GM12864 (cell line): ENCODE measurements at places on chromosomes 2 and 18.

GRCh38 chr2:144854596-144854995 lies 334.7 kb upstream of the ZEB2 start:
- DNase-seq, result no peak

DNA sequence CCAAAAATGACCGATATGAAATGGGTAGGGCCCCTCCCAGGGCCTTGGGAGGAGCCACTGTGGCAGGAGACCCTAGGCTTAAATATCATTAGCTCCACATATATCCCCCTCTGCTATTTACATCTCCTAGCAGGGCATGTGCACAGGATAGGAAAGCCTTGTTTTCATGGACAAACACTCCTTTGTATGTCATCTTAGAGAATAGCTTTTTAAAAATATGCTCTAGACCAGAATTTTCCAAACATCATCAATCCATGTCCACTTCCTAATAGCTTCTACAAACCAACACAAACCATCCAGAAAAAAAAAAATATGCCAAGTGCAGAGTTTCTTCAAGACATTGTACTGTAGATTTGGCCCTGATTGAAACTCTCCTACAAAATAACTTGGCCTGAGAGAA lies 10.8 kb downstream of the DAPL1 start:
- DNase-seq, result no peak

DNA sequence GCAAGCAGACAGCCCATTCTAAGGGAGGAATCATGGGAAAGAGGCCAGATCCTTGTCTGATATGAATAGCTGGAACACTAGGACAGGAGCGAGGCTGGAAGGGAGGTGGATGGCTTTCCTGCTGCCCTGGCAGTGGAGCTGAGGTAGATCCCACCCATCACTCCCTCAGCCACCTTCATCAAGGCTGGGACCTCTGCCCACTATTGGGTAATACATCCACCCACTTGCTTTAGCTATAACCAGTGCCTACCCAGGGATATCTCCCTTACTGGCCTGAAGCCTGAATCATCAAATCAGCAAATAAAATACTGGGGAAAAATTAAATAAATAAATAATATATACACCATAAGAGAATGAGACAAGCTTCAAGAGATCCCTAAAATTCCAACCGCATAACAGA lies 183.2 kb upstream of the KYNU start:
- DNase-seq, result no peak

- DNase-seq, result no peak
These were observed 42.9 kb downstream of the EIPR1 start for GRCh38 chr2:3334392-3335345.

- DNase-seq, result no peak
These were observed 255.4 kb downstream of the NDUFA10 start for GRCh38 chr2:239769554-239770245.

- DNase-seq, result peak; percentile 15
These were observed 15.1 kb downstream of the SPTBN1 start for GRCh38 chr2:54471221-54471711.

GRCh38 chr2:185738679-185739472 lies at the start of gene FSIP2:
FSIP2 (plus strand) TSS chr2:185738804; CDS start chr2:185738895, 91 bp downstream.
- DNase-seq, result peak; percentile 19

- DNase-seq, result no peak
These were observed 101.9 kb upstream of the CTDP1 start for GRCh38 chr18:79577451-79578395.

DNA sequence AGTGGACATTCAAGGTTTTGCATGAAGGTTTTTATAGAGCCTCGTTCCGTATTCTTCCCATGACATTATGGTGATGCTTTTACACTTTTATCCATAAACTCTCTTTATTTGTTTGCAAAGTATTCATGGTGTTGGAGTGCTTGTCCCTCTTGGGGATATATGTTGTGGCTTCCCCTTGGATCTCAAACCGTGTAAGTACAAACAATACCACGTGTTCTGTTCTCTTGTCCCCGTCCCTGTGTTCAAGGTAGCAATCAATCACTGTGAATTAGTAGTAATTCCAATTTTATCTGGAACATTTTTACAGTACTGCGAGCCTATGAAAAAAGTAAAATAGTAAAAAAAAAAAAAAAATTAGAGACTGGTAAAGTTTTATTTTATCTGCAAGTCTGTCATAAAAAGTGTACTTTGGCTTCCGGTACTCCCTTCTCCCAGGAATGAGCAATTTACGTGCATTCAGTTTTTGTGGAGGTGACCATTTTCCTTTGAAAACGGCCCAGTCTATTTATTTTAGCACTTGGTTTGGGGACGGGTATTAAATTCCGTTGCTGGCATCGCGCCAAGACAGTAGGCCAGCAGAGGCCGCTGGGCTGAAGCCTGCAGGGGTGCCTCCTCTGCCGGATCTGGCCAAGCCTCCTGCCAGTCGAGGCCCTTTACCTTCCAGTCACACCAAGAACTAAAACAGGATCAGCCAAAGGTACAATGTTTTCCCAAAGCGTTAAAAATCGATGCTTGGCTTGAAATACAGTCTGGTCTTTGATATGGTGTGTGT lies 175.7 kb downstream of the SOCS6 start:
- no peak for DNase-seq

- no peak for DNase-seq
These were observed 16.7 kb upstream of the MRO start for GRCh38 chr18:50836521-50836957.

GRCh38 chr2:231800493-231801091 lies 14.3 kb downstream of the COPS7B start:
- no peak for DNase-seq

GRCh38 chr2:88036606-88037005 lies 19.0 kb downstream of the KRCC1 start:
- no peak for DNase-seq

- no peak for DNase-seq
These were observed 229.7 kb downstream of the EPHA4 start for GRCh38 chr2:221342388-221342787.

DNA sequence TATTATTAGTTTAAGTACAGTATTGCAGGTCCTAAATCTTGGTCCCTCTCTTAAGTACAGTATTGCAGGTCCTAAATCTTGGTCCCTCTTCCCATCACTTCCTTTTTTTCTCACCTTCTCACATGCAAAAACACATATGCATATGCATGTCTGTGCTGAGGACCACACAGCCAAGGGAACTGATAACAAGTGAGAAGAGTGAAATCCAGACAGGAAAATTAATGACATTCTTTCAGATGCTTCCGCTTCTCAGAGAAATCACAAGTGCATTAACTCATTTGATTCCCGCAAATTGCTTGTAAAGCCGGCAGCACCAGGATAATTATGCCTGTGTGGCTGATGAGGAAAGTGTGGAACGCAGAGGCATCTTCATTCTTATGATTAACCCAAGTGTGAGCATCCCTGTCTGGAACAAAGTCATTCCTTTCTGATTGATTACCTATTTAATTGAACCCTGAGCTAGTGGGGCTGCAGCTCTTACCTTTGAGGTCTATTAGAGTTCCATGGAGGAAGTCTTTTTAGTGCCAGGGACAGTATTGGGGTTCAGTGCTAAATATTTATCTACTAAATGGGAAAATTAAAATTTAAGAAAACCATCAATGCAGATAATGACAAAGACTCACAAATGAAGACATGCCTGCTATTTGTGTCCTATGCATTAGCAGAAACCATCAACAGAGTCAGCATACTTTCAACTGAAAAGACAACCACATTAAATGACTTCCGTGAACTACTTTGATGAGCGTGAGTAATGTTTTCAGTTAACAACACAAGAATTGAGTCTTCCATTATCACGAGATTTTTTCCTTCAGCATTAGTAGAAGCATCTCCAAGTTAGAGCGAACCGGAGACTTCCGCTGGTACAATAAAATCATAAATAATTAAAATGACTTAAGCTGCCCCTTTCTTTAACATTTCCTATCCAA lies 220.4 kb upstream of the SLC35G4 start:
- DNase-seq, result no peak

- no peak for DNase-seq
These were observed 66.4 kb downstream of the MRPS9 start for GRCh38 chr2:105104208-105104731.

GRCh38 chr18:11932393-11932792 lies 24.3 kb upstream of the MPPE1 start:
- no peak for DNase-seq

- DNase-seq, result no peak
These were observed 155.4 kb downstream of the ASXL3 start for GRCh38 chr18:33733376-33733775.

GRCh38 chr2:117536139-117536538 lies 278.4 kb upstream of the DDX18 start:
- DNase-seq, result no peak

DNA sequence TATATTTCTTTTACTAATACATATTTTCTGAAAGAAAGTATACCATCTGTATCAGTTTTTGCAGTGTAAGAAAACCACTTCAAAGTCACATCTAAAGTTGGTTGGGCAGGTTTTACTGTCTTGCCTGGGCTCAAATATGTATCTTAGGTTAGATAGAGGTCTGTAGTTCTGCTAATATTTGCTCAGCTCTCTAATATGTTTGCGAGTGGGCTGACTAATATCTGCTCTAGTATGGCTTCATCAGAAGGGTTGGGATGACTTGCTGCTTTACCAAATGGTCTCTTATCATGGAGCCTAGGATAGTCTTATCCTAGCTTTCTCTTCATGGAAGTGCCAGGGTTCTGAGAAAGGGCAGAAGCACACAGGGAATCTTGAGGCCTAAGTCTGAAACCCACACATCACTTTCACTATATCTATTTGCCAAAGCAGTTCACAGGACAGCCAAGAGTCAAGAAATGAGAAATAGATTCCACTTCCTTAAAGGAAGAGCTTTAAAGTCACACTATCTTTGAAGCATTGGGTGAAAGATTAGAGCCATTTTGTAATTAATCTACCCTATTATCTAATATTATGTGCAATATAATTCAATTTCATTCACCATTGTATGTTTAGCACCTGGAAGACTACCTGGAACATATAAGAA lies 610.0 kb downstream of the KCNJ3 start:
- DNase-seq, result no peak

- DNase-seq, result no peak
These were observed at the start of gene SCN7A for GRCh38 chr2:166494140-166494624. SCN7A (minus strand) TSS chr2:166494249; CDS start chr2:166477696, 16,553 bp downstream.

GRCh38 chr2:215754546-215754945 lies 258.8 kb downstream of the MREG start:
- DNase-seq, result no peak

DNA sequence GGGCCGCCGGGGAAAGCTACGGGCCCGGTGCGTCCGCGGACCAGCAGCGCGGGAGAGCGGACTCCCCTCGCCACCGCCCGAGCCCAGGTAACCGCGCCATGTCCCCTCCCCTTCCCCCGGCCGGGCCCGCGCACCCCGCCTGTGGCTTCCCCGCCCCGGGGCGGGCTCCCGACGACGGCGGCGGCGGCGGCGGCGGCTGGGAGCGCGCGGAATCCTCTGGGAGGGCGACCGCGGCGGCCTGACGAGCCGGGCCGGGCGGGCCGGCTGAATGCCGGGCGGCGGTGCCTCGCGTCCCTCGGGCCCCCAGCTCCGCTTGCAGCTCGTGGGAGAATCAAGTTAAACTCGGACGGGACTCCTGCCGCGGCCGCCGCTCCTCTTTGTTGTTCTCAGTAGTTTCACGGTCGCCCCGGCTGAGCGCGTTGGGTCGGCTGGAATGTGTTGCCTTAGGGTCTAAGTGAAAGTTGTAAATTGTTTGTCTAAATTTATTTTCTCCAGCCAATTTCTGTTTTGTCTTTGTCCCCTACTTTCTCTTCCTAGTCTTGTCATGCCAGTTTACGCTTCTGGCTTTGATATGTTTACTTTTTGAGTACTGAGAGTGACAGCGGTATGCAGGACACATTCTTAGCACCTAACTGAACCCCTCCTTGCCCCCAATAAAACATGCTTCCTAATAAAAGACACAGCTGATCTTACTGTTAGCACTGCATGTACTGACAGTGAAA lies 685 bp downstream of the SMAD4 start:
- no peak for DNase-seq

DNA sequence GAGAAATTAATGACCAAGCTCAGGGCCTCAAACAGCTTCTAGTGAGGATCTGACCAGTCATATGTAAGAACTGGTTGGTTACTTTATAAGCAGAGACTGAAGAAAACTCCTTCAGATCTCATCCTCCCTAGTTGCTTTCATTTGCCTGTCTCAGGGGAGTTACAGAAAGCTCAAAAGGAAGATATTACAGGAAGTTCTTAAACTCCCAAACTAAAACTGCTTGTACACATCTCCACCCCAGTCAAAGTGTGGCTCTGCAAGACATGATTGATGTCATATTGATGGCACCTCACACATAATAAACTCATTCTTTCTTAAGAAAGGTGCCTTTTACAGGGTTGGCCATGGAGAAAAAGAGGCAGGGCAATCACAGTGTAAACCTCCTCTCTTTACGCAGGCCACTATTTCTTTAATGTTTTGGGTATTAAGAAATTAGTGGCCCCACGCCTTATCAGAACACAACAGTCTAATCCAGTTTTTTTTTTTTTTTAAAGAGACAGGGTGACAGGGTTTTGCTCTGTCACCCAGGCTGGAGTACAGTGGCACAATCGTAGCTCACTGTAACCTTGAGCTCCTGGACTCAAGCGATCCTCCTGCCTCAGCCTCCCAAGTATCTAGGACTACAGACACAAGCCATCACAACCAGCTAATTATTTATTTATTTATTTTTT lies 62.6 kb upstream of the STK17B start:
- DNase-seq, result no peak

GRCh38 chr2:183070942-183071844 lies 7.4 kb upstream of the DUSP19 start:
- no peak for DNase-seq

GRCh38 chr2:60473546-60473945 lies 79.9 kb downstream of the BCL11A start:
- no peak for DNase-seq

DNA sequence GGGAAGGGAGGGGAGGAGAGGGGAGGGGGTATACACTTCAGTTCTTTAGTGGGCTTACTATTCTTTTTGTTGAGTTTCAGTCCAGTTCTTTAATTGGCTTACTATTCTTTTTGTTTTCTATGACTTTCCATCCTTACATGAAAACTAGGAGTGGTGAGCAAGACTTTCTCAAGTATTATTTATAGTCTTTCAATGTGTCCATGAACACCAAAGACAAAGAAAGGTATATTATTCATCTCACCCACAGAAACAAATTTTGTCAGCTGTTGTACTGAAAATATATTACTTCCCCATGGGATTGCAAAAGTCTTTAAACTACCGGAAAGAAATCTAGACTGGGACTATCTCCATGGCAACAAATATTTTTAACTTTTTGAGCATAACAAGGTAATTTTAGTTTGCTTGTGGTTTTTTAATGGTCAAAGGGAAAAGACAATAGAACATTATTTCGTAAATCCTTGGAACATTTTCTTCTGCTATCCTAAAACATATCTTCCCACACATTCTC lies 17.6 kb downstream of the ADAM17 start:
- DNase-seq, result no peak

GRCh38 chr2:60152226-60152833 lies 401.1 kb downstream of the BCL11A start:
- no peak for DNase-seq

DNA sequence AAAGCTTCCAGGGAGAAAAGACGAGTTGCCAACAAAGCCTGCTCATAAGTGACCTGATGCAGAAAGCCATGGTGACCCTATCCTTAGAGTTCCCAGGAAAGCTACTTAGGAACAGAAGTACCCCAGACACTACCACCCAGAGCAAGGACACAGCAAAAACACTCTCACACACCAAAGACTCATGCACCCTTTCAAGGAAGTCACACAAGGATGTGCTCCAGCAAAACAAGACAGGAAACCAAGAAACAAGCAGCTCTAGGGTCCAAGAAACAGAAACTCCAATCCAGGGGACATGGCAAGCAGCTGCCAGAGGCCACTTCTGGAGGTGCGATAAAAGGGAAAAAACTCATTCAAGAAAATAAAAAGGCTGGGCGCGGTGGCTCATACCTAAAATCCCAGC lies 5.7 kb downstream of the KIF1A start:
- DNase-seq, result no peak
